ENCODE measurements at places on chromosomes 2 and 18.

DNA sequence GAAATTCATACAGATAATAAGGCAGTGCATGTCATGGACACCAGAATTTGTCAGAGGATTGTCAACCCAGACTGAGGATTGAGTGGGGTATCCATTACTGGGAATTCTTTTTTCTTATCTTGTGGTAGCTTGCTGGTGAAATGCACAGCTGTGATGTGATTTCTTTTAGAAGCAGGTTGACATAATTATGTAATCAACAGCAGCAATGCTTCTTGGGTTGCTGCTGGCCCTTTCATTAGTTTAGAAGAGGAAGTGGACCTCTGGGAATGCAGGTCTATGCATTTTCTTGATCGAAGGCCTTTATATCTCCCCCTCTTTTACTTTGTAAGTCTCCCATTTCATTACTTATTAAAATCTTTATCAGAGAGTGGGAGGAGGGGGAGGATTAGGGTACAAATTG is 319.9 kb downstream of the AGPS start:
- no peak for DNase-seq

GRCh38 chr2:7728388-7728787 is 811.2 kb downstream of the RNF144A start:
- DNase-seq: no peak

GRCh38 chr2:174836377-174836994 is 72.2 kb upstream of the CHRNA1 start:
- DNase-seq: no peak

DNA sequence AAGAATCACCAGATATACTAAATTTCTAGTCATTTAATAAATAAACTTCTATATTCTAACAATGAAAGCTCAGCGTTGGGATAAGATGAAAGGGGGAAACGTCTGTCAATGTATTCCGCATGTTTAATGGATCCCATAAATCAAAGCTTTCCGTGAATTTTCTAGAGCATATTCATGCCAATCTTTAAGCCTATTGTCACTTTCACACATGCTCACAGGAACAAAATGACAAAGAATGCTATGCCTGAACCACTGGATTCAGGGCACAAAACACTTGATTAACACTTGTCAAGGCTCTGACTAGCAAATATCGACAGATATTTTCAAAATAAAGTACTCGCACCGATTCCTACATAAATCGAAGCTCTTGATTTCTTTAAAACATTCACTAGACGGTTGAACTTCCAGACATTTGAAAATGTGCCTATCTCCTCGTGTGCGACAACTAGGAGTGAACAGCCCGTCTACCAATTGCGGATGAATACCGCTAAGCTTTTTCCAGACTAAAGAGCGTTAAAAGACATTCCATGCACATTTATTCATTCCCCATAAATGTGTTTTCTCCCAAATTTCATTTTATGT is 1.8 kb downstream of the TLK1 start:
- DNase-seq: no peak

Measured in ascending aorta (tissue), 2 donors.